Activated B cell treated with CpG ODN at 0.5 μM for 24 hours (primary cell): ENCODE measurements at places on chromosomes 3 and 15. TPM values are rescaled to one million over a fixed set of nuclear protein-coding genes. Genes with fewer than 3 reads are reported as not detected.

The EMC7 gene
- 29.8 and 31.9 TPM in 2 replicates for total RNA-seq

The CYP8B1 gene
- not detected in 2 replicates for total RNA-seq

The DET1 gene
- total RNA-seq: 5.7 and 7.1 TPM in 2 replicates

The RHCG gene
- total RNA-seq: not detected in 2 replicates

The TCF12 gene
- 88.5 and 119 TPM in 2 replicates for total RNA-seq

The RTP1 gene
- total RNA-seq: not detected in 2 replicates

The RNU5B-1 gene
- total RNA-seq: 32.5 TPM in 1 of 2 replicates, not detected in the other

The LRTM1 gene
- total RNA-seq: not detected in 2 replicates

The AHSG gene
- not detected in 2 replicates for total RNA-seq

The STXBP5L gene
- not detected in 2 replicates for total RNA-seq
